ENCODE measurements at places on chromosomes 11 and 22.

DNA sequence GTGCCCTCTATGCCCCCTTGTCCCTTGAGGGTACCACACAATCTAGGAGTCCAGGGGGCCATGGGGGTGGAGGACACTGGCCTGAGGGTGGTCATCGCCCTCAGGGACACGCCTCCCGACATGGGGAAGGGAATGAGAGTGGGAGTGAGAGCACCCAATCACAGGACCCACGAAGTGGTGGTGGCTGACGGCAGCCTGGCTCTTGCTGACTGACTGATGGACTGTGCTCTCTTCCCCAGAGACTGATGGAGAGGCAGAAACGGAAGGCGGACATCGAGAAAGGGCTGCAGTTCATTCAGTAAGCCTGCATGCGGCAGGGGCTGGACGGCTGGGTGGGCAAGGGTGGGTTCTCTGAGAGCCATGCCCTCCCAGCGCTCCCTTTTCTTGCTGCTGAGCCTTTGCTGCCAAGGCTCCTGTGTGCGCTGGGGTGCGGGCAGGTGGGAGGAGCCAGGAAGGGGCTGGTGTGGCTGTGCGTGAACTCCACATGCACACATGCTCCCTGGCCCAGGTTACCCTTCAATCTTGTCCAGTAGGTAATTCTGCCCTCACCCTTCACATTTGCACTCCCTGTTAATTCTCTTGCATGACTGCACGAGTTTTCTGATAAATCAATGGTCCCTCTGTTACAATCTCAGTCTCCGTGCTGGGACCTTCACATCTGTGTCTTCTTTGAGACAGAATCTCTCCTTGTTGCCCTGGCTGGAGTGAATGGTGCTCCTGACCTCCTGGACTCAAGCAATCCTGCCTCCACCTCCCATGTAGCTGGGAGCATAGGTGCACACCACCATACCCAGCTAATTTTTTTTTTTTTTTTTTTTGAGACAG, 19.3 kb downstream of the ZC3H7B start:
- no peak for DNase-seq

- DNase-seq, result no peak
Observed at GRCh38 chr11:10109806-10110205, 184.2 kb downstream of the SBF2 start.

- peak; percentile 91 for DNase-seq
Observed at GRCh38 chr11:111735262-111736116, 30.7 kb downstream of the PPP2R1B start.

GRCh38 chr11:14954581-14954980, 17.6 kb downstream of the CALCA start:
- DNase-seq, result no peak

DNA sequence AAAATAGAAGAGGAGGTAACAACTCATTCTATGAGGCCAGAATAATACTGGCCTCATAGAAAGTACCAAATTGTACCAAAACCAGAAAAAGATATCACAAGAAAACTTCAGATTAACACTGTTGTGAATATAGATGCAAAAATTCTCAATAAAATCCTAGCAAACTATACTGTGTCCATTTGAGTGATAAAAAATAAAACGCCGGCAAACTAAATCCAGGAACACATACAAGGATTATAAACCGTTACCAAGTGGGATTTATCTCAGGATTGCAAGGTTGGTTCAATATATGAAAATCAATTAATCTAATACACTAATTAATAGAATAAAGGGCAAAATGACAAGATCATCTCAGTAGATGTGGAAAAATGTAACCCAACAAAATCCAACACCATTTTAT, 23.6 kb upstream of the FBXO3 start:
- no peak for DNase-seq

- no peak for DNase-seq
Observed at GRCh38 chr11:131178020-131178419, 192.4 kb upstream of the NTM start.

DNA sequence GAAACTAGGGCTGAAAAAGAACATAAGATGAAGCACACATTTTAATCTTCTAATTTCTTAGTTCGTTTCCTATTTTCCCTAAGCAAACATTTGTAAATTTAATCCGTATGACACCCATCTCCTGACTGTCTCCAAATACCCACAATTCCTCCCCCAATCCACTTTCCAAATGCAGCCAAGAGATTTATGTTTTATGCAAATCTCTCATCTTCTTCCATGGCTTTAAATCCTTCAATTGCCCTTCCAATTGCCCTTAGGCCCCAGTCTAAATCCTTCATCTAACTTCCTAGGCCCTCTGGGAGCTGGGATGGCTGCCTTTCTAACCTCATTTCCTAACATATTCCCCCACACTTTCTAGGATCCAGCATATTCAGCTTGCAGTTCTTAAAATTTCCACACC, 18.0 kb upstream of the POU2AF1 start:
- no peak for DNase-seq

- no peak for DNase-seq
Observed at GRCh38 chr11:127993788-127994187, 593.6 kb downstream of the ETS1 start.

GRCh38 chr11:2581931-2582350, 117.9 kb downstream of the KCNQ1OT1 start:
- DNase-seq, result no peak

DNA sequence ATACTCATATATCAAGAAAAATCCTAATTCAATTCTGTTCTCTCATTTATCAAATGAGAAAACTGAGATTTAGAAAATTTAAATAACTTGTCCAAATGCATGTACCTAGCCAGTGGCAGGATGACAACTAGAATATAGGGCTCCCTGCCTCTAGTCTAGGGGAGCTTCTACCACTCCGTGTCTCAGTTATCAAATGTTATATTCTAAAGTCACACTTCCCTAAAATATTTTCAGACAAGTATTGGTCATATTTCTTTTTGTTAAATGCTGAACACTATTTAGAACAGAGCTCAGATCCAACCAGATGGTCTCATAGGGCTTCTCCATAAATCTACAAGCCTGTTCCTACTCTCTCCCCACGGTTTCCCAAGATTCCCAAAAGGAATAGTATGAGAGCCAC, 26.3 kb downstream of the KCNJ1 start:
- DNase-seq, result no peak

DNA sequence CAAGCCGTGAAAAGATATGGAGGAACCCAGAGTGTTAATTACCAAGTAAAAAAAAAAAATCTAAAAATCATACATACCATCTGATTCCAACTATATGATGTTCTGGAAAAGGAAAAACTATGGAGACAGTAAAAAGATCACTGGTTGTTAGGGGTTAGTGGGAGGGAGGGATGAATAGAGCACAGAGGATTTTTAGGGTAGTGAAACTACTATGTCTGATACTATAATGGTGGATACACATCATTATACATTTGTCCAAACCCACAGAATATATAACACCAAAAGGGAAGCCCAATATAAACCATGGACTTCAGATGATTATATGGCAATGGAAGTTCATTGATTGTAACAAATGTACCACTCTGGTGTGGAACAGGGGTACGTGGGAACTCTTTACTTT, 74.1 kb downstream of the ENTHD1 start:
- no peak for DNase-seq

GRCh38 chr11:106424111-106424510, 346.6 kb downstream of the AASDHPPT start:
- DNase-seq, result no peak

DNA sequence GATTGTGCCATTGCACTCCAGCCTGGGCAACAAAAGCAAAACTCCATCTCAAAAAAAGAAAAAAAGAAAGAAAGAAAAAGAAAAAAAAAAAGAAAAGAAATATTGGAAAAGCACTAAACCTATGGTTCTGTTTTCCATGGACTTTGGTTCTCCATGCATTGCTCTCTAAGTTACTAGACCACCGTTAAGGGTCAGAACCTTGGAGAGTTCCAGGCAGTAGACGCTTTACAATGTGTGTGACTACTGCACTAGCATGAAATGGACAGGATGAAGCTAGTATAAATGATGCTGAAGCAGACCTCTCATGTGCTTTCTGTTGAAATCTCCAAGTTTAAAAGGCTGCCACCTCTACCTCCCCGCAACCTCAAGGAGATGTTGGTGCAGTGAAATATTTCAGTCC, 63.5 kb downstream of the SIK2 start:
- DNase-seq, result peak; percentile 74

DNA sequence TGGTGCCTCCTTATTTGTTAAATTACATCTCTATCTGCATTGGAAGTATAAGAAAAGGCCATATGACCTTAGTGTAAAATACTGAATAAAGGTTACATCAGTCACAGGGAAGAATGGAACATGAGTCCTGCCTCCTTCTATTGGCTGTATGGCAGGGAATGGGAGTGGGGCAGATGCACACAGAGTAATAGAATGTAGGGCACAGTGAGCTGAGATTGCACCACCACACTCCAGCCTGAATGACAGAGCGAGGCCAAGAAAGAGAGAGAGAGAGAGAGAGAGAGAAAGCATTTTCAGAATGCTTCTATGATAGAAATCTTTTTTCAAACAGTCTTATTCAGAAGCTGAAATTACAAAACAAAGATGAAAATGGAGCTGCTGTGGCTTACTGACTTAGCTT, 58.8 kb downstream of the SLN start:
- no peak for DNase-seq

DNA sequence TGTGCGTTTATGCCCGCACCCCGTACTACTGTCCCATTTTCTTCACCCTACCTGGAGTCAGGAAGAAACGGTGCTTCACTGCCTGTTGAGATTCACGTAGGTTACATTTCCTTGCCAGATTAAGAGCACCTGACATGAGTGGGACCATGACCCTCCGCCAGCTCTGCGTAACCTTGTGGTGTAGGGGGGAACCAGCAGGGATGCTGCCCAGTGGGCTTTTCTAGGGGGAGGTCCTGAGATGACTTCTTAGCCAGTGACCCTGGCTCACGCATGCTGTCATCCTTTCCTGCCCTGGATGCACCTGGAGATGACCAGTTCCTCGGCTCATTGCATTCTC, 967 bp upstream of the ARVCF start:
- DNase-seq, result no peak

- no peak for DNase-seq
Observed at GRCh38 chr11:95883381-95883780, 40.5 kb downstream of the MTMR2 start.

DNA sequence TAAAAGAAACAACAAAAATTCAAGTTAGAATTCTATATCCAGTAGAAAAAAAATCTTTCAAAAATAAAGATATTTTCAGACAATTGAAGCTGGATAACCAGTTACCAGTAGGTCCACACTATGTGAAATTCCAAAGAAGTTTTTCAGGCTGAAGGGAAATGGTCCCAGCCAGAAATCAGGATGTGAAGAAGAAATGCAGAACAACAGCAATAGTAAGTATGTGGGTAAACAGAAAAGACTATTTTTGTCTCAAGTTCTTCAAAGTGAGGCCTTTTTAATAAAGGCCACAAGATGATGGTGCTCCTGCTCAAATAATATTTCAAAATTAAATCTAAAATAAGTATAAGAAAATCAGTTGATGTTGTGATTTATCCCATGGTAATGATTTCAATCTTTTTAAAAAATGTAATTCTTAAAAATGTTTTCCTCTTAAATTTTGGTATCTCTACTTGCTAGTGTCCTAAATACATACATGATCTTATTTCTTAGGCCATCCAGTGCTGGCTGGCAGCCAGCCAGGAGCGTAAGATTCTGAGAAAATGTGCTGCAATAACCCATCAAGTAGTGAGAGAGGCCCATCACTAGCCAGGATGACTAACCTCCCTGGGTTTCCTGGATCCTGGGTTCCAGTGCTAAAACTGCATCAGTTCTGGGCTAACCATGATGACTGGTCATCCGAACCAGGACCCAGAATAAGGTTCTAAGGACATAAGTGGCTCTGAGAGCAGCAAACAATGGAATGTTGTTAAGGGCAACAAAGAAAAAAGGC, 15.6 kb upstream of the UCP3 start:
- no peak for DNase-seq

- no peak for DNase-seq
Observed at GRCh38 chr22:23970816-23971486, 3.3 kb downstream of the DDT start.

DNA sequence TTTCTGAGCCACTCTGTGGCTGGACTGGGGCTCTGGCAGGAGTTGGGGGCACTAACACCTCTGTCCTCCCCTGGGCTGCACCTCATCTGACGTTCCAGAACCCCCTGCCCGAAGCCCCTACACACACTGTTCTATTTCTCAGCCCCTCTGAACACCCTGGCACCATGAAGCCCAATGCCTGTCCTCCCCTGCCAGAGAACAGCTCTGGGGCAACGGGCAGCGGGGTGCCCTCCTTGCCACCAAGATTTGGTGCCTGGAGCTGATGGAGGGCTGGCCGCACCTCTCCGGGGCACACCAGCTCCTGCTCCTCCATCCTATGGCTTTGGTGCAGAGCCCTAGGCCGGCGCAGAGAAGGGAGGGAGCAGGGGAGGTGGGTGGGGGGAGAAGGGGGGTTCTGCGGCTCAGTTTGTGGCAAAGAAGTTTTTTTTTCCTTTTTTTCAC, 16.3 kb downstream of the DUSP8 start:
- DNase-seq, result no peak

GRCh38 chr22:33923033-33923432, 2.8 kb upstream of the LARGE1 start:
- DNase-seq, result no peak

- no peak for DNase-seq
Observed at GRCh38 chr11:123235117-123235655, 40.1 kb upstream of the CLMP start.

Measured in left kidney (tissue), 8 donors.